ENCODE measurements at places on chromosomes 13 and 19.
A peak's percentile ranks its signal among the peaks of the same experiment; 100 is the strongest.

GRCh38 chr19:41591951-41592562, 16.1 kb downstream of the CEACAM21 start:
- DNase-seq, result no peak

- no peak for DNase-seq
These were observed 630 bp downstream of the NUCB1 start for GRCh38 chr19:48900477-48901406.

DNA sequence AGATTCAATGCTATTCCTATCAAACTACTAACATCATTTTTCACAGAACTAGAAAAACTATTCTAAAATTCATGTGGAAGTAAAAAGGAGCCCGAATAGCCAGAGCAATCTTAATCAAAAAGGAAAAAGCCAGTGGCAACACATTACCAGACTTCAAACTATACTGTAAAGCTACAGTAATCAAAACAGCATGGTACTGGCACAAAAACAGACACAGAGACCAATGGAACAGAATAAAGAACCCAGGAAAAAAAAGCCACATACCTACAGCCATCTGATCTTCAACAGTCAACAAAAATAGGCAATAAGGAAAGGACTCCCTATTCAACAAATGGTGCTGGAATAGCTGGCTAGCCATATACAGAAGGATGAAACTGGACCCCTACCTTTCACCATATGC, 10.4 kb upstream of the SOHLH2 start:
- DNase-seq, result no peak

GRCh38 chr19:49687566-49688316, 1.7 kb upstream of the ADM5 start:
- no peak for DNase-seq

GRCh38 chr13:36282821-36283432, 14.7 kb downstream of the CCDC169 start:
- no peak for DNase-seq

DNA sequence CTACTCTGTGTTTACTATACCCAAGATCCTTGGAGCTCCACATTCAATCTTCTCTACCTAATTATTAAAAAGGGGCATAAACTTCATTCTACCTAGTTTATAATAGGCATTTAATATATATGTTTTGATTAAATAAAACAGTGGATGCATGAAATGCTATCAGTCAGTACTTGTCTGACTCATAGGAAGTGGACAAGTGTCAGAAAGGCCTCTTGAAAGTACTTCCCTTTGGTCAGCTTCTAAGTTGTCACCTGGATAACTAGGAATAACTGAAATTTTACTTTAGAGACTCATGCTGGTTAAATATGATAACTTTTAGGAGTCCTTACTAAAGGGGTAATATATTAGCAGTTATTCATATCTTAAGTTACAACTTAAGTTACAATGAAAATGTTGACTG, 329.8 kb downstream of the KLF5 start:
- no peak for DNase-seq

DNA sequence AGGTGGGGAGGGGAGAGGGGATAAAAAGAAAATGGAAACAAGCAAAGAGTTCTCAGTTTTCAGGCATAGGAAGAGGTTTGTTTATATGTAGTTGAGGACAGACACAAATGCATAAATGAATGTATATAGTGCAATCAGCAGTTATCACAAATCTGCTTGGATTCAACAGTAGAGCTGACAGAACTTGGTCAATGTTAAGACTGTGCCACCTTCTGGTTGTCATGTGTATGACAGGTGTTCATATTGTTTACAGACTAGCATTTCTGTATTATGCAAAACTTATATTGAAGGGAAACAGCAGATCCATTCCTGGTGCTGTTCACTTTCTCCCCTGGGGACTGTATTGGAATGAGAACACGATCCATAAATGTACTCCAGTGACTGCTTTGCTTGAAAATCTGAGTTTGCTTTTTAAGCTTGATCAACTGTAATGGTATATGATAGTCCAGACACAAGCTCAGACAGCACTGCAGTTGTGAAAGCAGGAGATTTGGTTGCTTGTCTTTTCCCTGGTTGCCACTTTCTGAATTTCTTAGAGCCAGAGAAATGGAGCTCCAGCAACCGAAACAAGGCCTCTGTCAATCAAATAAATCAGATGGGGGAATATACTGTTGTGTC, 319.5 kb upstream of the OBI1 start:
- no peak for DNase-seq

GRCh38 chr19:459724-460511, 915 bp downstream of the SHC2 start:
- DNase-seq, result peak; percentile 42

GRCh38 chr19:35780058-35780457, 4.7 kb downstream of the ARHGAP33 start:
- DNase-seq, result no peak

GRCh38 chr19:16418597-16418962, 53.2 kb downstream of the EPS15L1 start:
- no peak for DNase-seq

- DNase-seq, result no peak
These were observed 20.4 kb downstream of the ZSWIM9 start for GRCh38 chr19:48190885-48191284.

DNA sequence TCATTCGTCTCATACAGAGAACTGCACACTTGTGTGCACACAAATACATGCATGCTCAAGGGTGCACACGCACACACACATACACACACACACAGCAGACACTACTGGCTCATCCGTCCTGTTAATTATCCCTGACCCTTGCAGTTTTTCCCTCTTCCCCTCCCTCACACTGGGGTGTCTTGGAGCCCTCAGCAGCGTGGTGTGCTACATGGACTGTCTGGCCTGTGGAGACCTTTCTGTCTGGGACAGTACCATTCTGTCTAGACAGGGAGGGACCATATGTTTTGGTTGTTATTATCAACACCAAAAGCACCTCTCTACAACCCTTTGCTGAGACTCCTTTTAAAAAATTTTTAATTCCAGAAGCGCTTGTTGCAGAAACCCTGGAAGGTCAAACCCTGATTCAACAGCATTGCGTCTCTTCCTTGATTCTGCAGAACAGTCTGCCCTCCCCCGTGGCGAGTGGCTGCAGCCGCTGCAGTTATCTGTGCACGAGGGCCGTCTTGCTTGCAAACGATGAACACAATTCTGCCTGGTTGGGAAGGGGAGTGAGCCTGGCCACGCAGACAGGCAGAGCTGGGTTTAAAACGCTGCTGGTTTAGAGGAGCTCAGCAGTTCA, 374.0 kb downstream of the IRS2 start:
- no peak for DNase-seq

DNA sequence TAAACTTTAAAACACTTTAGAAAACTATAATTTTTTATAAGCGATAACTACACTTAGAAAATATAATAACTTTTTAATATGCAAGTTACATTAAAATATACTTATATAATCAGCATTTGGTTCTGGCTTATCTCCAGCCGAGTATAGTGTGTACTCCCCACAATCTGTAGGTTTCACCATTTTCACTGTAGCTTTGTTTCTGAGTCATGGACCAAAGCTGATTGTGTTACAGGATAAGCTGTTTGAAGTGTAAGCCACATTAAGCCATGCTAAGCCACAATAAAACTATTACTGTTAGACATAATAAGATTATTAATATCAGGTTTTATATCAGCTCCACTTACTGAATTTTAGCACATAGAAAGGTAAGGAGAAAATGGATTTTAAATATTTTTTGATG, 43.8 kb downstream of the CCDC122 start:
- DNase-seq, result no peak

GRCh38 chr19:37361994-37362393, 8.9 kb upstream of the ZNF527 start:
- no peak for DNase-seq

DNA sequence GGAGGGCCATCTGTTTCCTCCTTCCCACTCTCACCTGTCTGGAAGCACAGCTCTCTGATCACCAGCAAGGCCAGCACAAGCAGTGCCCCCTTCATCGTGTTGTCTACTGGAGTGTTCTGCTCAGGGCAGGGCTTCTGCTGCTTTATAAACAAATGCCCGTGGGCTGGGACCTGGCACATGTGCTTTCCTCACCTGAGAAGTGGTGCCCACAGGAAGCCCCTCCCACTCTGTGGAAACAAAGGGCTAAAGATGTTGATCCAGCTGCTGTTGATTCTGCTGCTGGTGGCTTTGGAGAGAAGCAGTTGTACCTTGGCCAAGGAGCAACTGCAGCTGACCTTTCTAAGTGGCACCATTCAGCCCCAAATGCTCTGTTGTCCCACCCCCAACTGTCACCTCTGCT, 26.4 kb upstream of the ZNF181 start:
- no peak for DNase-seq

GRCh38 chr13:39910833-39911232, 255.4 kb downstream of the COG6 start:
- DNase-seq, result no peak

DNA sequence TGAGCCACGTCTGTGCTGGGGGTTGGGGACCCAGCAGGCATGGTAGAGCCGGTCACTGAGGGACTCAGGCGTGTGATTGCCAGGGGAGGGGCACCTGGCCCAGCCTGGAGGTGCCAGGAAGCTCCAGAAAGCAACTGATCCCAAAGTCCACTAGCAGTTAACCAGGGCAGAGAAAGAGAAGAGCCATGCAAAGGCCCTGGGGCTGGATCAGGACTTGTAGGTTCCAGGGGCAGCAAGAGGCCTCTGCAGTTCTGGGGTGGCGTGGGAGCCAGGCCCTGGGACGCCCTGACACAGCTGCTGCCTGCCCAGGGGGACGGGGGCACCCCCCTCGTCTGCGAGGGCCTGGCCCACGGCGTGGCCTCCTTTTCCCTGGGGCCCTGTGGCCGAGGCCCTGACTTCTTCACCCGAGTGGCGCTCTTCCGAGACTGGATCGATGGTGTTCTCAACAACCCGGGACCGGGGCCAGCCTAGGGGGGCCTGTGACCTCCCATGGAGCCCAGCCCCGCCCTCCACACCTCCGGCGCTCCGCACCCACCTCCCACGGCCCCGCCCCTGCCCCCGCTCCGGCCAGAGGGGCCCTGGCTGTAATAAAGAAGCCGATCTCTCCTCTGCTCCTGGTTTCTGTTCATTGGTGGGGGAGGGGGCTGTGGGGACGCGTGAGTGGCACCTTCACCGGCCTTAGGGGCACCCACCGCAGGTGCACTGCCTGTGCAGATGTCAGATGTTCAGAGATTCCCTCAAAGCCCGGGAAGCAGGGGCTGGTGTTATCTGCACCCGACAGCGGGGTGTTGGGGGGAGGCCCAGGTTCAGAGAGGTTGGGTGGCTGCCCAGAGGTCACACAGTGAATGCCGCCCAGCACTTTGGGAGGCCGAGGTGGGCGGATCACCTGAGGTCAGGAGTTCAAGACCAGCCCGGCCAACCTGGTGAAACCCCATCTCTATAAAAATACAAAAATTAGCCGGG, 4.1 kb downstream of the AZU1 start:
- DNase-seq, result no peak

DNA sequence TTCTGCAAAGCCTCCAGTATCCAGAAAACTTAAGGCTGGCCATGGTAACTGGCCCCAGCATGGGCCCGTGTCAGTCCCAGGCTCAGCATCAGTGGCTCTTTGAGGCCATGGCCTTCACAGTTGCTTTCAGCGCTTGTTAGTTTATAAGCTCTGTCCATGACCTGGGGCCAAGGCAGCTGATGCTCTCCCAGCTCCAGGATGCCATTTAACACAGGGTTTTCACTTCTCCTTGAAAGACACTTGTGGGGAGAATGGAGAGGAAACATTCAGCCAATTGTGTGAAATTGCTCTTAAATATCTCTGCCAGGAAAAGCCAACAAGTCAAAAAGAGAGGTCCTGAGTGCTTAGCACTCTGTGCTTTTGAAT, 321.3 kb downstream of the FOXO1 start:
- no peak for DNase-seq

DNA sequence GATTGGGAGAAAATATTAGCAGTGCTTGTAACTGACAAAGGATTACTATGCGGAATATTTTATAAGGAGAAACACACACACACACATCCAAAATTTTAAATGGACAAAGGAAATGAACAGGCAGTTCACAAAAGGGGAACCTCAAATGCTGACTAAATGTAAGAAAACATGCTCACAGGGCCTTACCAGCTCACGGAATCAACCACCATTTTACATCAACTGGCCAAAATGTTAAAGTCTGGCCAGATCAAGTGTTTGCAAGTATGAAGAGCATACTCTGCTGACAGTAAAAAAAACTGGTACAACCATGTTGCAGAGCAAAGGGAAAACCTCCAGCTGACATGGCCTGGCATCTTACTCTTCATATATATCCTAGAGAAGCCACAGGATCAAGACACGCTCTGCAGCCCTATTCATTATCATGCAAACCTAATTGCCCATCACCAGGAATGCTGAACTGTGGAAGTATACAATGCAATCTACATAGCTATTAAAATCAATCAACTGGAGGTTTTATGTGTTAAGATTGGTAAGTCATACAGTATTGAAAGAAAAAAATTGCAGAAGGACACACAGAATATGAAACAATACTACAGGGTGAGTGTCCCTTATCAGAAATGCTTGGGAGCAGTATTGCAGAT, 124.4 kb downstream of the RNF17 start:
- no peak for DNase-seq

DNA sequence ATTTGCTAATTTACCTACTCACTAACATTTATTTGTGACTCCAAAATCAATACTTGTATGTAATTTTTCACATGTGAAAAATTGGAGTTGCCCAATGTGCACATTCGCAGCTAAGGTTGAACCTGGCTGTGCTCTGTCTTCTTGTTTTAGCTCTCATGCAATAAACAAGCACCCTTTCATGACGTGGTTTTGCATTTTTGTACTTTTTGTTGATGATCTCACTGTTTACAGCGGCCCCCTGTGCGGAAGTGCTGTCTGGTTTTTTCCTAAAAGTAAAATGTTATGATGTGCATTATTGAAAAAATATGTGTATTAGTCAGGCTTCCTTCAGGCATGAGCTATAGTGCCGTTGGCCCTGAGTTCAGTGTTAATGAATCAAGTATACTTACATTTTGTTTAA, 18.1 kb downstream of the DGKH start:
- no peak for DNase-seq

DNA sequence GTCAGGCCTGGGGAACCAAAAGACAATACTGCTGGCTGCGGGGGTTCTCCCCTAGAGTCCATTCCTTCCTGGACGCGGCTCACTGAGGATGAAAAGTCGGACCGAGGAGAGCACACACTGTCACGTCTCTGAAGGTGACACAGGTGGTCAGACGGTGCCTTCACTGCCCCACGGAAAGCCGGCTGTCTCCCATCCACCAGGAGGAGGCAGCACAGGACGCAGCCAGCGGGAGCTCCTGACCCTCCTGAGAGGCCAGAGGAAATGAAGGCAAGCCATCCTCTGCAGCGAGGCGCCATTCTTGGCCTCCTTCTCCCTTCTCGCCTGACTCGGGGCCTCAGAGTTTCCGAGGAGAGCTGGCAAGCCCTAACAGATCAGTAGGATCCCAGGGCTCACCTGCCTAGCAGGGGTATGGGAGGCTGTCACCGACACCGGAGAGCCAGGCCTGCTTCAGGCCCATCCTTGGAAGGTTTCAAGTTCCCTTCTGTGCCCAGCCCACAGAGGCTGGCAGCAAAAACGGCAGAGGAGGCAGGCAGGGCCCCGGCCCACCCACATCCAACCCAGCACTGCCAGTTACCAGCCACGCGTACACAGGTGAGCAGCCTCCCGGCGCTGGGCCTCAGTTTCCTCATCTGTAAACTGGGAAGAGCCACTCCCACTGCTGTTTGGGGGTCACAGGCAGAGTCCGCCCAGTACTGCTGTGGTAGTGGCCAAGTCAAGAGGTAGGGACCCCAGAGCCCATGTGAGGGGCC, 4.5 kb downstream of the REXO1 start:
- DNase-seq, result no peak

- no peak for DNase-seq
These were observed 98.7 kb upstream of the KLF5 start for GRCh38 chr13:72960114-72960513.
